Fibroblast of skin of left biceps (primary cell): ENCODE measurements at places on chromosomes 2 and 18.

- DNase-seq = no peak
Measured at GRCh38 chr2:109058191-109058632, 69.2 kb upstream of the EDAR start.

- no peak for DNase-seq
Measured at GRCh38 chr2:109001201-109001600, 12.2 kb upstream of the EDAR start.

DNA sequence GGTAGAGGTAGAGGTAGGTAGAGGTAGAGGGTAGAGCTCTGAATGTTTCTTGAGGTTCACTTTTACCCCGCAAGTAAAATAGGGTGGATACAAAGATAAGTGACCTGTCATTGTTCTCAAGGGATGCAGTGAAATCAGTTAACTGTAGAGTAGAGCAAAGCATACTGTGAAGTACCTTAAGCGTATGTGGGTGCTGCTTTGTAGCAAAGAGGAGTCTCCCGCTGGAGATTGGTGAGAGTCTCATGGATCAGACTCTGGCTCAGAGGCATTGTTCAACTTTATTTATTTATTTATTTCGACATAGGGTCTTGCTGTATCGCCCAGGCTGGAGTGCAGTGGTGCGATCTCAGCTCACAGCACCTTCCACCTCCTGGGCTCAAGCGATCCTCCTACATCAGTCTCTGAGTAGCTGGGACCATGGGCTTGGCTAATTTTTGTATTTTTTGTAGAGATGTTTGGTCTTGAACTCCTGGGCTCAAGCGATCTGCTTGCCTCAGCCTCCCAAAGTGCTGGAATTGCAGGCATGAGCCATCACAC is 38.7 kb downstream of the MTA3 start:
- DNase-seq = no peak

- DNase-seq = no peak
Measured at GRCh38 chr2:141848191-141848590, 282.6 kb downstream of the LRP1B start.

- DNase-seq = no peak
Measured at GRCh38 chr18:23710068-23710527, 20.8 kb downstream of the LAMA3 start.

DNA sequence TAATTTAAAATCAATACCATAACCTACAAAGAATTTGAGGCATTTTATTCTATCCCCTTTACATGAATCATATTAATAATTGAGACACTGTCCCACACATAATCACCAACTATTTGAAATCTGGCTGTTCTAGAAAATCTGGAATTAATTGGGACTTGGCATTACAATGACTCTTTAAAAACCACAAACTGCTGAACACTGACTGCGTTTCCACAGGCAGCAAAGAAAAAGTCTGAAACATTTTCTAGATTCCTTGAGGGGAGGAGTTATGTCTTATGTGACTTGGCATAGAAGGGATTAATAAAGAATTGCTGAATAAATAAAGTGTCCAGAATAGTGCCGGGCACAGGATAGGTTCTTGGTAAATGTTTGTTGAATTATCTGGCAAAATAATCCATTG is 61.4 kb downstream of the GPR39 start:
- peak; percentile 85 for DNase-seq
